CD4-positive, alpha-beta T cell treated with Interferon gamma for 1 hour (primary cell): ENCODE measurements at places on chromosomes 3 and 15.

DNA sequence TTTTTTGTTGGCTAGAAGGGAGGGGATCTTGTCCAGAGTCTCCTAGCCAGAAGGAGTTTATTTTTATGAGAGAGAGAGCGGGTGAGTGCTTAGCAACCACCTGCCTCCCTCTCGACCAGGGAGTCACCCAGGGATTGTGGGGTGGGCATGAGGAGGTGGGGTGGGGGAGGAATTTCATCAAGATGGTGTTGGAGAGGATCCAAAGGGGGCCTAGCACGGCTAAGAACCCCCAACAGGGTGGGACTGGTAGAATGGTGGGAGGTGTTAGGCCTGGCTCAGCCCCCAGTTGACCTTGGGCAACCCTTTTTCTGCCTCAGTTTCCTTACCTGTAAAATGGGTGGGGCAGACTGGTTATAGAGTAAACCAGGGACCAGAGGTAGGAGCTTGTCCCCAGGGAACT, 1.8 kb downstream of the SLC6A6 start:
- DNase-seq: no peak

GRCh38 chr3:194450341-194450740, 36.5 kb downstream of the ATP13A3 start:
- DNase-seq: no peak

DNA sequence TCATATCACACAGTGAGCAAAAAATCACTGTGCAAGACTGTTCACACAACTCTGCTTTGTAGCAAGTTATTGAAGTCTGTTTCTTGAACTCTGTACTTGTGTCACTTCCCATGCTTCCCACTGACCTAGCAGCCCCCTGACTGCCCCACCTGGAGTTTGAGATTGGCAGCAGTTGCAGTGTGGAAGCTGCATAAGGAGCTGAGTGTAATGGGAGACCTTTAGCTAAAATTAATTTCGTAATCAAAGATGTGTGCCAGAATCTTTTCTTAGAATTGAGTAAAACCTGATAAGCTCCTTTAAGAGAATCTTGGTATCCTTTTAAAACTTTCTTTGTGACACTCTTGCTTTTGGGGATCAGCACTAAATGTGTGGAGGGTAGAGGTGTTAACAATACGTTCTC, 42.8 kb downstream of the NKIRAS1 start:
- no peak for DNase-seq

GRCh38 chr3:157805538-157805937, 300.7 kb downstream of the SHOX2 start:
- no peak for DNase-seq

- DNase-seq: no peak
These were observed 935.2 kb downstream of the TBL1XR1 start for GRCh38 chr3:176262071-176262470.

GRCh38 chr3:17137321-17137826, 252.6 kb downstream of the PLCL2 start:
- no peak for DNase-seq

- DNase-seq: peak; percentile 64
These were observed 26.4 kb upstream of the MYZAP start for GRCh38 chr15:57565311-57565710.

GRCh38 chr15:92322566-92323355, 70.9 kb upstream of the ST8SIA2 start:
- DNase-seq: no peak

- peak; percentile 13 for DNase-seq
These were observed 571.8 kb downstream of the FOXP1 start for GRCh38 chr3:71011565-71012287.

- DNase-seq: no peak
These were observed 14.8 kb downstream of the MYL3 start for GRCh38 chr3:46848271-46849044.

- DNase-seq: no peak
These were observed 2.4 kb downstream of the ACAP2 start for GRCh38 chr3:195440379-195440778.

DNA sequence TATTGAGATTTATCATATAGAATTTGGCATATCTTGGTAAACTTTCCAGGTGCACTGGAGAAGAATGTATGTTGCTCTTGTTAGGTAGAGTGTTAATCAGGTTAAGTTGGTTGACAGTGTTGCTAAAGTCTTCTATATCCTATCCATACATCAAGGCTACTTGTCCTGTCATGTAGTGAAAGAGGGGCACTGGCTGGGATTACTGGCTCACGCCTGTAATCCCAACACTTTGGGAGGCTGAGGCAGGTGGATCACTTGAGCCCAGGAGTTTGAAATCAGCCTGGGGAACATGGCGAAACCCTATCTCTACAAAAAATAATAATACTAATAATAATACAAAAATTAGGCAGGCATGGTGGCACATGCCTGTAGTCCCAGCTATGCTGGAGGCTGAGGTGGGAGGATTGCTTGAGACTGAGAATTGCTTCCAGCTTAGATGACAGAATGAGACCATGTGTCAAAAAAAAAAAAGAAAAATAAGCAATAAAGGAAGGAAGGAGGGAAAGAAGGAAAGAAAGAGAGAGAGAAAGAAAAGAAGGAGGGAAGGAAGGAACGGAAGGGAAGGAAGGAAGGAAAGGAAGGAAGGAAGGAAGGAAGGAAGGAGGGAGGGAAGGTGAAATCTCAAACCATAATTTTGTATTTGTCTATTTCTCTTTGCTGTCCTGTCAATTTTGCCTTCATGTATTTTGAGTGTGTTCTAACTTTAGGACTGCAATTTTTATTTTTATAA, 57.4 kb upstream of the IQSEC1 start:
- DNase-seq: no peak

- DNase-seq: no peak
These were observed 11.2 kb upstream of the CPNE9 start for GRCh38 chr3:9692416-9692815.

GRCh38 chr3:178386401-178386800, 149.8 kb upstream of the KCNMB2 start:
- DNase-seq: no peak

DNA sequence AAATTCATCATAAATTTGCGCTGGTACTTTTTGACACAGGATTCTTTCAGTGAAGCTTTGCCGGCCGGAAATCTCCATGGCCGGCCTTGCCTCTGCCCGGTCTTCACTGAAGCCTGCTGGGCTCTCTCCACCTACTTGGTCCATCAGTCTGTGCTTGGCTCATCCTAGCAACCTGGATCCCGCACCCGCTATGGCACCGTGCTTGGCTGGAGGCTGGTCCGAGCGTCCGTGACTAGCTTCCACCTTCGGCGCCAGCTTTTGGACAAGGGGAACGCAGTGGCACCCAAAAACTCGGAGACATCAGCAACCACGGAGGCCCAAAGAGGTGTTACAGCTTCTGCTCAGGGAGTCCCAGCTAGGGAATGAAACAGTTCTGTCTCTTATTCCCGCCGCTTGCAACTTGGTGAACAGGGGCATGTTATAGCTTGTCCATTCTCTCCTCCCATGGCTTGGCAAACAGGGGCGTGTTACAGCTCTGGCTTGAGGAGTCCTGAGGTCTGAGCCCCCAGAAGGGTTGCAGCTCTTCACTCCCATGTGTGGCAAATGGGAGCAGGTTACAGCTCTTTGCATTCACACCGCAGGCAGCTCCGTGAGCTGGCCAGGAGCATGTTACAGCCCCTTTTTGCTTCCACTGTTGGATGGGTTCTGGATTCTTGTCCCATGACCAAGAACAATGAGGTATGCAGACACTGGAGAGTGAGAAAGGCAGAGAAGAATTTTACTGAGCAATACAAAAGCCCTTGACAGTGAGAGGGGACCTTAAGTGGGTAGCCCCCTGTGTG, 204.2 kb downstream of the DIPK2A start:
- no peak for DNase-seq

DNA sequence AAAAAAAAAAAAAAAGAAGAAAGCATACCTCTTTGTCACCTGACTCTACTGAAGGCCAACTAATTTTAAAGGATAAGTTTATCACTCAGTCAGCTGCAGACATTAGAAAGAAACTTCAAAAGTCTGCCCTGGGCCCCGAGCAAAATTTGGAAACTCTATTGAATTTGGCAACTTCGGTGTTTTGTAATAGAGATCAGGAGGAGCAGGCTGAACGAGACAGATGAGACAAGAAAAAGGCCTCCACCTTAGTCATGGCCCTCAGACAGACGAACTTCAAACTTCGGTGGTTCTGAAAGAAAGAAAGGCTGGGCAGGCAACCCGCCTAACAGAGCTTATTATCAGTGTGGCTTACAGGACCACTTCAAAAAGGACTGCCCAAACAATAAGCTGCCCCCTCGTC, 18.5 kb downstream of the GLDN start:
- no peak for DNase-seq

GRCh38 chr15:54033869-54034458, 55.7 kb downstream of the UNC13C start:
- no peak for DNase-seq

DNA sequence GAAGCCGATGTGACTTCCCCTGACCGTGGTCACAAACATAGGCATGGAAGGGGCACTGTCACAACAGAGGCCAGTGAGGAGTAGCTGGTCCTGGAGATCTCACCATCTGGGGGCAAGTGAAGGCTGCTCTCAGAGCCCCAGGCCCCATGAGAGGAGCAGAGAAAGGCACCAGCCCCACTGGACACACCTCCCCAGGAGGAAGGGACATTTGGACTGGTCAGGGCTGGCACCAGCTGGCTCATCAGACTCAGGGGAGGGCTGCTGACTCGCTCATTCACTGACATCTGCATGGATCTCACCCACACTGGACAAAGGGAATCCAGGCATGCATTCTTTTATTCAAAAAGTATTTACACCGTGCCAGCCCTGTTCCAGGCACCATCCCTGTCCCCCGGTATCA, 26.8 kb downstream of the ESYT3 start:
- no peak for DNase-seq

GRCh38 chr15:40333922-40334492, 6.7 kb downstream of the CCDC9B start:
- peak; percentile 70 for DNase-seq

DNA sequence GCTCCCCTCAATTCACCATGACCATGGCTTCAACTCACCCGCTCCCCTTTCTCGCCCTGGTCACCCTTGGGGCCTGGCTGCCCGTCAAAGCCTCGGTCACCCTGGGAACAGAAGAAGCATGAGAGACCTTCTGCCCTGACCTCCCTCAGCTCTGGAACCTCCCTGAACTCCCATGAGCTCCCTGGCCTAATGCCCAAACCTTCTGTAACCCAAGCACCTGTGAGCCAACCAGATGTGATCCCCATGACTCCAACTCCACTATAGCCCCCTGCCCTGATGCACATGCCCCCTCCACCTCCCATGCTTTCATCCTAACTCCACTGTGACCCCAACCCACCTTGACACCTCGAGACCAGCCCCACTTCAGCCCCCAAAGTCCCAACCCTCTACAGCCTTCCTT, 3.5 kb upstream of the UCN2 start:
- DNase-seq: no peak

GRCh38 chr3:147394884-147395225, 11.5 kb downstream of the ZIC4 start:
- no peak for DNase-seq

- DNase-seq: no peak
These were observed 15.1 kb downstream of the TM2D3 start for GRCh38 chr15:101637038-101637437.
